AG20443 (cell line): ENCODE measurements at places on chromosomes 12 and 14.

DNA sequence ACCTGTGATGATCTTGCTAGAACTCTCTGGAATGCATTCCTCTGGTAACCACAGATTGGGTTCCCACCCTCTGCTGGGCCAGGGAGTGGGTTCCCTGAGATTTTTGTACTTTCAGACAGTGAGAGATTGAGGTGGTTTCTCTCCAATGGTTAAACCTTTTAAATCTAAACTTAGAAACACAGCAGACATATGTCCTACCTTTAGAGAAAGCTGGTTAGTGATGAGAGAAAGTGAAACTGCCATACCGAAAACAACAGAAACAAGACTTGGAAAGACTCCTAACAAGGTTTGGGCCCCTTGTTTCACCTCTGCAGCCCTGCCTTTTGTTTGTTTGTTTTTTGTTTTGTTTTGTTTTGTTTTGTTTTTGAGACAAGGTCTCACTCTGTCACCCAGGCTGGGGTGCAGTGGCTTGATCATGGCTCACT, 9.7 kb upstream of the SGPP1 start:
- no peak for DNase-seq

DNA sequence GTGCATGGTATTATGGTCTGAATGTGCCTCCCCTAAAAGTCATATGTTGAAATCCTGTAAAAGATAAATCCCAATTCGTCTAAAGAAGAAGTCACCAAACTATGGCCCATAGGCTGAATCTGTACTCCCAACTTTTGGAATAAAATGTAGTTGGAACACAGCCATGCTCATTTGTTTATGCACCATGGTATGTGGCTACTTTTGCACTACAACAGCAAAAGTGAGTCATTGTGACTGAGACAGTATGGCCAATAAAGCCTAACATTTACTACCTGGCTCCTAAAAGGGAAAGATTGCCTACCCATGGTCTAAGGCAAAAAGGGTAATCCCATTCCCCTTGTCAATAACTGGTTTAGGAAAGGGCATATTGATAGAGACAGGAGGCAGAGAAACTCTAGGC, 101.8 kb downstream of the LRIG3 start:
- no peak for DNase-seq

DNA sequence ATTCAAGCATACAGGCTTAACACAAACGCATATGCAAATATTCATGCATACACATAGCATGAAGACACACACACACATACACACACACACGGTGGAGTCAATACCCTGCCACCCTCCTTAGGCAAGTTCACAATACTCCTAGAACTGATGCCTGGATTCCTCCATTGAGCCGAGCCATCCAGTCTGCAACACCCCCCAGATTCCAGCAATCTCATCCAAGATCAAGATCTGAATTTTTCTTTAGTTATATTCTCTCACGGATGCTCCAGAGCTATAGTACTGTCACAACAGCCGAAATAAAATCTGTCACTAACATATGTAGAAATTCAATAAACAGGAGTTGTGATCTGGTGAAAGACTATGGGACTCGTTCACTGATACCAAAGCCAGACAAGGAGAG, 110.8 kb downstream of the NUAK1 start:
- DNase-seq: no peak

DNA sequence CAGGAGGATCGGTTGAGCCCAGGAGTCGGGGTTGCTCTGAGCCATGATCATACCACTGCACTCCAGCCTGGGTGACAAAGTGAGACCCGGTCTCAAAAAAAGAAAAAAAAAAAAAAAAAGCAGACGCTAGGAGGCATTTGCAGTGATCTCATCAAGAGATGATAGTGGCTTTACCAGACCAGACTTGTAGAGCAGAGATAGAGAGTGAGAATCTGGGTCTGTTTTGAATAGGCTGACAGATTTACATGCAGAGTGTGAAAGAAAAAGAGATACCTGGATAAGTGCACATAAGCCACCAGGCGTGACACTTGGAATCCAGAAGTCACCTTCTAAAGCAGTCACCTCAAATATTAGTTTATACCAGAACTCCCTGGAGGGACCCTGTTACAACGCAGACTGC, 21.1 kb upstream of the FLRT2 start:
- no peak for DNase-seq

- DNase-seq: no peak
Observed at GRCh38 chr12:126219654-126220279, 1154.5 kb downstream of the AACS start.

- no peak for DNase-seq
Observed at GRCh38 chr14:66503532-66503931, 4.4 kb upstream of the GPHN start.

GRCh38 chr12:107277855-107278254, 184.5 kb upstream of the CRY1 start:
- peak; percentile 29 for DNase-seq

DNA sequence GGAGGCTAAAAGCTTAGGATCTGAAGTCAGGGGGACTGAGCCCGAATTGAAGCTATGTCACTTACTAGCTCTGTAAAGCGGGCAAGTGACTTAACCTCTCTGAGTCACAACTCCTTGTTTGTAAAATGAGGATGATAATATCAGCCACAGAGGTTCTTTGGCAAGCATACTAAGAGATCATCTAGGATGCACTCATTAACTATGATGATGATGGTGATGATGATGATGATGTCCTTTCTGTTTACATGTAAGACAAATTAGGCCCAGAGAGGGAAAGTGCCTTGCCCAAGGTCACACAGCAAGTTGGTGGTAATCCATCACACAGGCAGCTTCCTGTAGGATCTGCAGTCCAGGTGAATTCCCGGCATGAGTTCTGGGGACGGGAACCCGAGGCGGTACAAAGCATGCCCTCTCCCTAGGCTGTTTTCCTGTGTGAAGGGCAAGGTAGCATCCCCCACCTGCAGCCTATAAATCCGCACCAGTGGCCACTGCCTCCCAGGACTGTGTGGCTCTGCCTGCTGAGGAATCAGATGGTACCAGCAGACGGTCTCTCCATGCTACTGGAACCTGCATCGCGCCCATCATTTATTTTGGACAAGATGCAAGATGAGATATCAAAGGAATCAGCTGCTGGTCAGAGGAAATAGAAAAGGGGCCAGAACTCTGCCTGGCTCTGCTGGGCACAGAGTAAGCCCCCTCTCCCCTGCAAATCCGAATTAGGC, 55.2 kb downstream of the MAP1LC3B2 start:
- DNase-seq: no peak

- DNase-seq: no peak
Observed at GRCh38 chr14:51400139-51400538, 160.1 kb downstream of the TMX1 start.

DNA sequence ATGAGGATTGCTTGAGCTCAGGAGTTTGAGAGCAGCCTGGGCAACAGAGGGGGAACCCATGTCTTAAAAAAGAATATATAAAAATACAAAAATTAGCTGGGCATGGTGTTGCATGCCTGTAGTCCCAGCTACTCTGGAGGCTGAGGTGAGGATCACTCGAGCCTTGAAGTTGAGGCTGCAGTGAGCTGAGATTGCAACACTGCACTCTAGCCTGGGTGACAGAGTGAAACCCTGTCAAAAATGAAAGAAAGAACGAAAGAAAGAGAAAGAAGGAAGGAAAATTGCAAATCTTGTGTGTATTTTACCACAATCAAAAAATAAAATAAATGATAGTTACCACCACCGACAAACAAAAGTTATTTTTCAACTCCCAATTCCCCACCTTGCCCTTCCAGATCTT, 45.3 kb downstream of the SPRING1 start:
- DNase-seq: no peak

GRCh38 chr14:57352396-57353170, 37.8 kb upstream of the NAA30 start:
- no peak for DNase-seq

DNA sequence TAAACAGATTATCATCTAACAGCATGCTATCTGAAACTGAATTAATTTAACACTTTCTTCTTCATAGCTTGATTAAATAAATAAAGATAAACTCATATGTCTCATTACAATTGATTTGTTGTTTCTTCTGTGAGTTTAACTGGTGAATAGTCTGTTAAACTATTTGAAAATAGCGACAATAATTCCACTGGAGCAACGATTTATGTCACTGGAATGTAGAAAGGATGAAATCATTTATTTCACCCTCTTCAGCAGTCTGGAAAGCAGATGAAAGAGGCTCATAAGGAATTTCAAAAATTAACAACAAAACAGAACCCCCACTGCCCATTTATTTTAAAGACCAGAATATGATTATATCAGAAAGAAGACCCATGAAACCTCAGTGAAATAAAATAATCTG, 1165.1 kb upstream of the USP15 start:
- peak; percentile 7 for DNase-seq

DNA sequence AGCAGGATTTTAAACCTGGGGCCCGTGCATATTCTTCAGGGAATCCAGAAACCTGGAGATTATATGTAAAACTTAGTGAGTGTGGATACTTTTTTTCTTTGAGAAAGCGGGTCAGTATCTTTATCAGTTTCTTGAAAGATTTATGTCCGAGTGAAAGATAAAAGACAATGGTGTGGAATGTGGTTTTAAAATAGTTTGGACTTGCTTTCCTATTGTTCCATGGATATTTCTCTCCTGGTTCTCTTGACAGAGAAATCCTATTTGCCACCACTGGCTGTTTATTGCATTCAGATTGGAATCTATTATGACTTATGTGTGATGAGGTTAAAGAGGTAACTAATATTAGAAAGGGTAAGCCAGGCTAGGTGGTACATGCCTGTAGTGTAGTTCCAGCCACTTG, 27.4 kb downstream of the KTN1 start:
- DNase-seq: no peak

DNA sequence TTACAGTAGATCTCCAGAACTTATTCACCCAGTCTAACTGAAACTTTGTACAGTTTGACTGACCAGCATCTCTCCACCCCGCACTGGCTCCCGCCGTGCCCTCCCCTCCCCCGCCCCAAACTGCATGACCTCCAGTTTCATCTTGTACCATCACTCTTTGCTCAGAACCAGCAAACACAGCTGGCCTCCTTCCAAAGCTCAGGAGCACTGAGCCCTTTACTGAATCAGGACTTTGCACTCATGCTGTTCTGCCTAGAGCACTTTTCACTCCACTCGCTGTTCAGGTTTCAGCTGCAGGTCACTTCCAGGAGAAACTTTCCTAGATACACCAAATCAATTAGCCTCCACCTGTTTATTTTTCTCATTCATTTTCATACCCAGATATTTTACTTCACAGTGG, 455.3 kb upstream of the PDE3A start:
- no peak for DNase-seq

DNA sequence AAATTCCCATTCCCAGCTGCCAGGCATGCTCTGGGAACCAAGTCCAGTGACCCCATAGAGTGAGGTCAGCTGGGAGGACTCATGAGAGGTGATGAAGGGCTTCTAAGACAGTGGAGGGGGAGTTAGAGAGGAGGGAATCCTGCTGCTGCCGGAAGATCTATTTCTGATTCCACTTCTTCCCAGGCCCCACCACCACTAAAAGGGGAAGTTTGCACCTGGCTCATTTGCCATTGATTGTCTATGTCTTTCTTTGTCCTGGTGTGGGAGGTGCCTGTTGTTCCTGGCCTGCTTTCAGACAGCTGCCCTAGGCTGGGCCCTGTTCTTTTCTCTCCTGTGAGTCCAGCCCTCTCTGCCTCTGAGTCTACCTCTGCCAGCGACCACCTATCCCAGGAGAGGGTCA, 3.0 kb upstream of the KRT6A start:
- no peak for DNase-seq

DNA sequence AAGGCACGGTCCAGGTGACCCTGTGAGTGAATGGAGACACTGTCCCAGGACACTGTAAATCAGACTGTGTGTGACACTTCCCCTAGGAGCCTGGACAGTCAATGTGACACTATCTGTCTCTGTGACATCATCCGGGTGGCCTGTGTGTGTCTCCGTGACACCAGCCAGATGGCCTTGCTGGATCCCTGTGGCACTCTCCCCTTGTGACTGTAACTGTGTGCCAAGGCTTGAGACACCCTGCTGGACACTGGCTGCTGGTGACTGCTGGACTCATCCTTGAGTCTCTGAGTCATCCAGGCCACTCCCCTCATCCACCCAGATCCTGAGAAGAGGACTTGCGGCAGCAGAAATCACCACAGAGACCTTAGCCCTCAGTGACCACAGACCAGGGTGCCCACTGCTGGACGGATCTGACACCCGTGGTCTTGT, 51.6 kb downstream of the MVK start:
- peak; percentile 89 for DNase-seq

DNA sequence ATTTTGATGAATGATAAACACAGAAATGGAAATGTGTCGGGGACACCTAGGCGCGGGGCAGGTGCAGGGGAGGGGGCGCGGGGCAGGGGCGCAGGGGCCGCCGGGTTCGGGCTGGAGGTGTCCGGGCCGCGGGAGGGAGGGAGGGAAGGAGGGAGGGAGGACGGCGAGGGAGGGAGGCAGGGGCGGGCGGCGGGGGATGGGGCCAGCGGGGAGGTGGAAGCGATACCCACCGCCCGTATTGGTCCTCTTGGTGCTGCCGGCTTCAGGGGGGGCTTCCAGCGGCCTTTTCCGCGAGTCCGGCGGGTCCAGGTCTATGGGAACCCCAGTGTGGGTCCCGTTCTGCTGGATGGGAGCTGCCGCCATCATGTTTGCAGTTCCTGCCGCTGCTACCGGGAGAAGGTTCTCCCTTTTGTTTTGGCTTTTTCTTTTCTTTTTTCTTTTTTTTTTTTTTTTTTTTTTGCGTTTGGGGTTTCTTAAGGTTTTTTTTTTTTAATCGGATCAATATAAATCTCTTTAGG, 703 bp downstream of the NOVA1 start:
- DNase-seq: peak; percentile 28
